ENCODE measurements at places on chromosomes 2 and 18.

DNA sequence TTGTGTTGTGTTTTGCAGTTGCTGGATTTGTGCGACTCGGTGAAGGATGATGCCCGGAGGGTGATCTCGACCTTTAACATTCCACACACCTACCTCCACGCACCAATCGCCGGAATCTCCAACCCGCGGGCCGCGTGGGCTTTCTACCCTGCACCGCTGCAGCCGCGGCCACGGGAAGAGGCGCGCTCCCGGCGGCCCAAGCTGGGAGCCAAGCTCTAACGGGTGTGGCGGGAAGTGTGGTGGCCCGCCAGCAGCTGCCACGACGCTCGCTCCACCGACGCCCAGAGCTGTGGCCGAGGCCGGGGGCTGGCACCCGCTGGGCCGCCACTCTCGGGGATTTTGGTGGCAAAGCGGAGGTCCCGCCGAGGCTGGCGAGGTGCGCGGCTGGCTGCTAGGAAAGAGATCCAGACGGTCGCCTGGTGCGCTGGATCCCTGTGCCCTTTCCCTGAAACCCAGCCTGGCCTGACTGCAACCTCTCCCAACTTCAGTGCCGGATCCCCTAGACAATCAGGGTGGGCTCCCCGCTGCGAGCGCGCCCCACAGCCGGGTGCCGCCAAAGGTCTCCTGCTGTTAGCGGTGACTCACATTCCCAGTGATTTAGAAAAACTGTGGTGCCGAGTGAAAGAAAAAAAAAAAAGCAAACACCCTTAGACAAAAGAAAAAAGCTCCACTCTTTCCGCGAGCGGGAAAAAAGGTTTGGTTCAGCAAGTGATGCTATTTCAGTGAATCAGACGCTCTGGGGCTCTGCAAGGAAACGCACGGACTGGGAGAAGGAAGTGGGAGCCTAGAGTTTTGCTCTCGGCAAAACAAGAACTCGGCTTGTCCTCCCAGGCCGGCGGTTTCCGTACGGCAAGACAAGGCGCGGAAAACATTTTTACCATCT is 2.9 kb upstream of the BCL2L11 start:
- no peak for DNase-seq

- DNase-seq = no peak
Observed at GRCh38 chr2:69310111-69311023, 76.7 kb downstream of the GFPT1 start.

DNA sequence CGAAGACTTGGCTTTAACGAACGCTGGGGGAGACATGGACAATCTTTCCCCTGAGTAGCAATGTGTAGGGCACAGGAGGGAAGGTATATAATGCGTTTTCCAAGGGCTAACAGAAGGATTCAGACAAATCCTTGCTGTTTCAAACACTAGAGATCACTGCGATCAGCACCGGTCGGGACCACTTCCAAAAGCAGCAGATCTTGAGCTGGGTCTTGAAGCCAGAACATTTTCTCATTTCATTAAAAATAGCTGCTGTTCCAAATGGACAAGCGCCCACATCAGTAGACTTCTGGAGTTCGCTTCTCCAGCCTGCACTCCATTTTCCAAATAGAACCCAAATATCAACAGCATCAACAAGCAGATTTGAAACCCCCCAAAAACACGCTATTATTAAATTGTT is 65.1 kb upstream of the MAPRE2 start:
- DNase-seq = no peak

DNA sequence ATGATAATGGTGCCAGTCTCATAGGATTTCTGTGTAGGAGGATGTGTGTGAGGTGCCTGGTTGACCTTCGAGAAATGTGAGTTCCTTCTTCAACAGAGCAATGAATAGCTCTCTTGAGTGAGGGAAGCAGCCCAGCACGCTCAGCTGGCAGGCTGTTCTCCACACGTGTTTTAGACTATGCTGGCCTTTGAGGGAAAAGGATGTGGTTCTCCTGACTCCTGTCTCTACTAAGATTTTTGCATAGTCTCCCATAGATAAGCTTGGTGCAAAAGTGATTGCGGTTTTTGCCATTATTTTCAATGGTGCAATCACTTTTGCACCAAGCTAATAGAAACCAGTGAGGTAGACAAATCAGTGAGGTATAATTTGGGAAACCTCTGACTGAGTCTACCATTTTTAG is 284.1 kb downstream of the SLC4A3 start:
- no peak for DNase-seq

DNA sequence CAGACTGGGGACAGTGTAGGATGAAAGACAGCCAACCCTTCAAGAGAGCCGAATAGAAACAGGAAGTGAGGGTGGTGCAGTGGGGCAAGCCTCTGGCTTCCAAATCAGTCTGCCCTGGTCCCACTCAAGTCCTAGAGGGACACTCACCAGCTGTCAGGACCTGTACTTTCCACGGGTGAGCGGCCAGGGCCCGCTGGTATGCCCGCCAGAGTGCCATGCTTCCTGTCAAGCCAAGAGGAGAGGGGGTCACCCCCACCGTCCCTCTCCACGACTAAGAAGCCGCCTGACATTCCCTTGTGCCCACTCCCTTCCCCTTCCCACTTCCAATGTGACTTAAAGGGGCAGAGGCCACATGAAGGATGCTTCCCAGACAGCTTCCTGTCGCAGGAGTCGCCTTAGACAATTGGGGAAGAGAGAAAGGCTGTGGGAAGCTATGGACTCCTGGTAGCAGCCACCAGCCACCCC is 564 bp downstream of the MPV17 start:
- DNase-seq = peak; percentile 36

GRCh38 chr2:25980951-25981350 is 1.3 kb downstream of the KIF3C start:
- no peak for DNase-seq

- DNase-seq = no peak
Observed at GRCh38 chr2:1767939-1768691, 23.8 kb upstream of the PXDN start.

- no peak for DNase-seq
Observed at GRCh38 chr2:118580651-118581050, 266.8 kb downstream of the EN1 start.

DNA sequence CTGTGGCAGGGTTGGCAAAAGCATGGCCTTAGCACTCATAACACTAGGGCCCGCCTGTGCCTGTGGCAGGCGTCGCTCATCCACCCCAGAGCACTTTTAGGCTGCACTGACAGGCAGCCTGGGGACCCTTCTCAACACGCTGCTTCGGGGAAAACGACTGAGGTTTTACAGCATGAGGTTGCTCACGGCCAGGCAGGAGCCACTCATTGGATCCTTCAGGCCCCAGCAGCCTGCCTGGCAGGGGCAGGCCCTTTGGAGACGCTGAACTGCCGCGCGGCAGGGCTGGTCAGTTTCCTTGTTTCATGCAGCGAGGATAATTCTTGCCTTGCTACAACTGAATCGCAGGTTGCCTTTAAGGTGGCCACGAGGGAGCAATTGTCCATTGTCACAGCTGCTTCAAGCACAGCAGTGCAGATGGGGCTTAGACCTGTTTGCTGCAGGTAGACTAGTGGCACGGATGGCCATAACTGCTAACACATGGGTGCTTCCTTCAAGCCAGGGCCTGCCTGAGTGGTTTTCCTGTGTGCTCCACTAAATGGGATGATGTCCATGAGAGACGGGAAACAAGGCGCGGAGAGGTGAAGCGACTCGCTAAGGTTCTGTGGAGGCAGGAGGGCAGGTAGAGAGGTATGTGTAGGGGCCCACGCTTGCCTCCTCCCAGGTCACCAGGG is 49.9 kb upstream of the HS6ST1 start:
- DNase-seq = no peak

- peak; percentile 54 for DNase-seq
Observed at GRCh38 chr2:210003359-210003758, 921 bp downstream of the RPE start.

GRCh38 chr2:126886211-126886915 is 12.3 kb upstream of the TEX51 start:
- peak; percentile 42 for DNase-seq

GRCh38 chr18:22169889-22170420 is 566 bp downstream of the GATA6 start:
- peak; percentile 92 for DNase-seq

All from OCI-M1 (cell line).